ENCODE measurements at places on chromosomes 7 and 10. TPM values are rescaled to one million over a fixed set of nuclear protein-coding genes. Genes with fewer than 3 reads are reported as not detected.

The CBX3 gene
- total RNA-seq: 227 TPM

The RGS10 gene
- 157 TPM for total RNA-seq

The ATG9B gene
- total RNA-seq: 11.1 TPM

The OR2A2 gene
- total RNA-seq: not detected

The GFRA1 gene
- not detected for total RNA-seq

The DDX21 gene
- total RNA-seq: 63.8 TPM

The GARIN1A gene
- 1.9 TPM for total RNA-seq

- H3K4me1 ChIP-seq: peaks cover 18% of the 10 kb centered on the region
- H3K36me3 ChIP-seq: no peaks in the 10 kb centered on the region
- DNase-seq: peak; percentile 89
- peaks cover 20% of the 10 kb centered on the region for H3K27me3 ChIP-seq
Measured at GRCh38 chr10:86971232-86971991, 3.1 kb downstream of the ADIRF start.

- peaks cover 1% of the 10 kb centered on the region for H3K36me3 ChIP-seq
- peaks cover 6% of the 10 kb centered on the region for H3K27me3 ChIP-seq
- H3K27ac ChIP-seq: no peak overlapping the region
- no peak overlapping the region for H3K4me3 ChIP-seq
Measured at GRCh38 chr10:23326544-23327307, 17.9 kb downstream of the C10orf67 start.

DNA sequence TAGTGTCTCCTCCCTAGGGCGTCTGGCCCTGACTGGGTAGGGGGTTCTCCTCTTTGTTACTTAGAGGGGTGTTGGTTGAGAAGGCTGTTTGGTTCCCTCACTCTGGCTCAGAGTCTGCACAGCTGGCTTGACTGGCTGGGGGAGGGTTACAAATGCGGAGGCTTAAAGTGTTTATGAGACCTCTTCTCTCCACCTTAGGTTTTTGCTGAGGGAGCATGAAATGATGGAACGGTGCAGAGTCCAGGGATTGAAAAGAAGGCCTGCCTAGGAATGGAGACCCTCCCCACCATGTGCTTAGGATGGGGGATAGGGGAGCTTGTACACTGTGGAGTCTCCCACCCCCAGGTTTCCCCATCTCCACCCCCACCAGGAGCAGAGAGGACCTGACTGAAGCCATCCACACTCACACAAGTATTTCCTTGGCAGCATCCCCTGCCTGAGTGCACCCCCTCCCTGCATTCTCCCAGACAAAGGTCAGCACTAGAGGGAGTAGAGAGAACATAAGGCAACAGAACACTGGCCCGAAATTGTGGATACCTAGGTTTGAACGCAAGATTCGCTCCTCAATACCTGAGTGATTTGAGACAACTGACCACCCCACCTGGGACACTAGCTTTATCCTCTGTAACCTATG, 1.7 kb upstream of the LDB1 start:
- peak overlapping the region; percentile 94 for H3K27ac ChIP-seq
- peaks cover 2% of the 10 kb centered on the region for H3K36me3 ChIP-seq
- no peaks in the 10 kb centered on the region for H3K27me3 ChIP-seq
- peaks cover 27% of the 10 kb centered on the region for H3K4me1 ChIP-seq

GRCh38 chr7:21173436-21173835, 254.4 kb upstream of the SP4 start:
- H3K4me1 ChIP-seq: no peaks in the 10 kb centered on the region
- no peaks in the 10 kb centered on the region for H3K36me3 ChIP-seq
- DNase-seq: no peak
- no peak overlapping the region for H3K4me3 ChIP-seq

GRCh38 chr10:132407243-132407746, 10.3 kb downstream of the PWWP2B start:
- no peak for DNase-seq
- H3K4me3 ChIP-seq: peak overlapping the region; percentile 65
- H3K27ac ChIP-seq: peak overlapping the region; percentile 70
- peaks cover 8% of the 10 kb centered on the region for H3K4me1 ChIP-seq
- H3K27me3 ChIP-seq: no peaks in the 10 kb centered on the region

DNA sequence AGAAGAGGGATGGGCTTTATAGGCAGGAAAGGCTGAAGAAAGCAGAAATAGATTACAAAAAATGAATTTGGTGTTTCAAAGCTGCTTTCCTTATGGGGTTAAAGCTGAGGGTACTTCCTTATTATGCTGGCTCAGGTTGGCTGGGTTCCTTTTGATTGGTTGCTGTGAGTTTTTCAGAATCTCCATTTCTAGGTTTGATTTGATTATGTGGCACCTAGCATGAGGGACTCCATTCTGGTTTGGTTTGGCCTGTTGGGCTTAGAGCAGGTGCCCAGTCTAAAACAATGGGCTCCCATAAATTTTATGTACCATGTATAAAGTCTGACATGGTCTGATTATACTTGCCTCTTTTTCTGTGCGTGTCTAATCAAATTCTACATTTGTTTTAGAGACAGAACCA, 362.7 kb downstream of the CXCL12 start:
- H3K36me3 ChIP-seq: no peaks in the 10 kb centered on the region
- H3K27ac ChIP-seq: no peak overlapping the region
- no peak overlapping the region for H3K4me3 ChIP-seq
- no peak for DNase-seq
- H3K4me1 ChIP-seq: peaks cover 3% of the 10 kb centered on the region
- peaks cover 18% of the 10 kb centered on the region for H3K27me3 ChIP-seq

DNA sequence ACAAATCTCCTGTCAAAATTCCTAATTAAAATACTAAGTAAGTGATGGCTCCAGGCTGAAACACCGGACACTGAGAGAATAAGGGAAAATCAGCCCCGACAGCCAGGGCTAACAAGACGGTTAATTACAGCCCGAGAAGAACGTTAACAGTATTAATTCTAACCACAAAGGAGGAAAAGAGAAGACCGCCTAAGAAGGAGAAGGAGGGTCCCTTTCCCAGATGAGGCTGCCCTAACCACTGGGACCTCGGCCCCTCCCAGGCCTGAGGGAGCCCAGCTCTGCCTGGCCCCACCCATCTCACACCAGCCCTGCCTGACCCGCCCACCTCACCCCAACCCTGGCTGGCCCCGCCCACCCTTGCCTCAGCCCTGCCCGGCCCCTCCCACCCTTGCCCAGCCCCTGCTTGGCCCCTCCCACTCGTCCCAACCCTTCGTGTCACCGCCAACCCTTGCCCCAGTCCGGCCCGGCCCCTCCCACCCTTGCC, 51.3 kb downstream of the PWWP2B start:
- peaks cover 23% of the 10 kb centered on the region for H3K4me1 ChIP-seq
- peak overlapping the region; percentile 97 for H3K27ac ChIP-seq
- peak overlapping the region; percentile 81 for H3K4me3 ChIP-seq
- peak; percentile 78 for DNase-seq
- no peaks in the 10 kb centered on the region for H3K36me3 ChIP-seq
- no peaks in the 10 kb centered on the region for H3K27me3 ChIP-seq

DNA sequence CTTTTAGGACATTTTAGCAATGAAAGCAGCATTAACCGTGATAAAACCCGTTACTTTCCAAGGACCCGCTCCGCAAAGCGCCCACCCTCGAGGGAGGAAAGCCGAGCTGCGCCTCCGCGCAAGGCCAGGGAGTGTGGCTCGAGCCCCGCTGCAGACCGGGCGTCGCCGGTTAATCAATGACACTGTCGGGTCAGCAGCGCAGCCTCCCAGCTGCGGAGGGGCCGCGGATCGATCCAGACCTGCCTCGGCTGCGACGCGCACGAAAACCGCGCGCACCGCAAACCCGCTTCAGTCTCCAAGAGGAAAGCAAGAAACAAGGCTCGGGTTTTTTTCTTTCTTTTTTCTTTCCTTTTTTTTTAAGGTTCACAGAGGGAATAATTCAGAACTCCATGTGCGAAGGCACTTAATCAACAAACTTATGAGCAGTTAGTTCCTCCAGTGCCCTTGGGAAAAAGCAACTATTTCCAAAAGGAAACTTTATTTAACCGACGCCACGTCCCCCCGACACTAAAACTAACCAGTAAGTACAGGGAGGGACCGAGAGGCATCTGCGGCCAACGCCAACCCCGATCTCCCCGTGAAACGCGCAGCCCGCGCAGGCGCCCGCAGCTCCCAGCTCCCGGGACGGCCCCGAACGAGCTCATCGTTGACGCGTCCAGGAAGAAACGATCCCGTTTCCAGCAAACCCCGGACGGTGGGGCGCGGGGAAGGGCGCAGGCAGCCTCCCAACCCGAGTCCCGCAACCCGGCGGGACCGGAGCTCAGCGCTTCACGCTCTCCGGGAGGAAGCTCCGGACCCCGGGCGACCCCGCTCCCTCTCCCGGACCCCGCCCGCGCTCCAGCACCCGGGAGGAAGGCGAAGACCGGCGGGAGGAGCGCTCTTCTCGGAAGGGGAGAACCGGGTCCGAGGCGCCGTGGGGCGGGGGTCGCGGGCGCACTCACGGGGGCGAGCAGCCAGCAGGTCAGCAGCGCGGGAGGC, 598 bp downstream of the VIPR2 start:
- H3K27ac ChIP-seq: no peak overlapping the region
- peak; percentile 31 for DNase-seq
- H3K4me3 ChIP-seq: peak overlapping the region; percentile 54
- H3K36me3 ChIP-seq: no peaks in the 10 kb centered on the region
- H3K4me1 ChIP-seq: peaks cover 2% of the 10 kb centered on the region
- peaks cover 37% of the 10 kb centered on the region for H3K27me3 ChIP-seq

GRCh38 chr7:43296306-43296705, 183.9 kb downstream of the HECW1 start:
- H3K36me3 ChIP-seq: no peaks in the 10 kb centered on the region
- no peak for DNase-seq
- H3K4me1 ChIP-seq: no peaks in the 10 kb centered on the region
- no peak overlapping the region for H3K27ac ChIP-seq

- DNase-seq: no peak
- H3K36me3 ChIP-seq: peaks cover 47% of the 10 kb centered on the region
- H3K4me3 ChIP-seq: no peak overlapping the region
- H3K4me1 ChIP-seq: peaks cover 26% of the 10 kb centered on the region
- no peaks in the 10 kb centered on the region for H3K27me3 ChIP-seq
- H3K27ac ChIP-seq: no peak overlapping the region
Measured at GRCh38 chr7:140033036-140033435, 29.7 kb downstream of the PARP12 start.

DNA sequence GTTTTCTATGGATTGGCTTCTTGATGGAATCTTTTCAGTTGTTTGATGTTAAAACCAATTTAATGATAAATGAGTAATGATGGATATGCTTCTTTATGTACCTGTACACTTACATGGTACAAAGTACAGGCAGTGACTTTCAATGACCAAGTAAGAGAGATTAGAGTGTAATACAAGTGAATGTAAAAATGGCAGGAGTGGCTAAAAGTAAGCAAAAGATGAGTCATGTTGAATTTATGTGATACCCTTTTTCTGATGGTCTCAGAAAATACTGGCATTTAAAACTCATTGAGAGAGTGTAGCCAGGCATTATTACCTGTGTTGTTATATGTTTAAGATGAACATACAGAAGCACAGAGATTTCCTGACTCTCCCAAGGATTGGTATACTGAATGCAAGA, 97.1 kb downstream of the GPR85 start:
- no peak for DNase-seq
- H3K4me1 ChIP-seq: no peaks in the 10 kb centered on the region
- no peak overlapping the region for H3K27ac ChIP-seq
- H3K36me3 ChIP-seq: no peaks in the 10 kb centered on the region
- H3K27me3 ChIP-seq: peaks cover 11% of the 10 kb centered on the region

DNA sequence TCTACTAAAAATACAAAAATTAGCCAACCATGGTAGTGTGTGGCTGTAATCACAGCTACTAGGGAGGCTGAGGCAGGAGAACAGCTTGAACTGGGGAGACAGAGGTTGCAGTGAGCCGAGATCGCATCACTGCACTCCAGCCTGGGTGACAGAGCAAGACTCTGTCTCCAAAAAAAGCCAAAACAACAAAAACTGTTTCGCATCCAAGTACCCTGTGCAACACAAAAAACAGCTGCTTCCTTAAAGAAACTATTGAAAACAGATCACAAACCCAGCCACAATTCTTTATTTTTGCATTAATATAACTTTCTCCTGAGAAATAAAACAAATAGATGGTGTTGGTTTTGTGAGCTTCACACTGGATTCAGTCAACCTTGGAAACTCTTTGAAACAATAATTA, 112.1 kb upstream of the AFAP1L2 start:
- DNase-seq: no peak
- H3K36me3 ChIP-seq: peaks cover 24% of the 10 kb centered on the region
- H3K27me3 ChIP-seq: no peaks in the 10 kb centered on the region

DNA sequence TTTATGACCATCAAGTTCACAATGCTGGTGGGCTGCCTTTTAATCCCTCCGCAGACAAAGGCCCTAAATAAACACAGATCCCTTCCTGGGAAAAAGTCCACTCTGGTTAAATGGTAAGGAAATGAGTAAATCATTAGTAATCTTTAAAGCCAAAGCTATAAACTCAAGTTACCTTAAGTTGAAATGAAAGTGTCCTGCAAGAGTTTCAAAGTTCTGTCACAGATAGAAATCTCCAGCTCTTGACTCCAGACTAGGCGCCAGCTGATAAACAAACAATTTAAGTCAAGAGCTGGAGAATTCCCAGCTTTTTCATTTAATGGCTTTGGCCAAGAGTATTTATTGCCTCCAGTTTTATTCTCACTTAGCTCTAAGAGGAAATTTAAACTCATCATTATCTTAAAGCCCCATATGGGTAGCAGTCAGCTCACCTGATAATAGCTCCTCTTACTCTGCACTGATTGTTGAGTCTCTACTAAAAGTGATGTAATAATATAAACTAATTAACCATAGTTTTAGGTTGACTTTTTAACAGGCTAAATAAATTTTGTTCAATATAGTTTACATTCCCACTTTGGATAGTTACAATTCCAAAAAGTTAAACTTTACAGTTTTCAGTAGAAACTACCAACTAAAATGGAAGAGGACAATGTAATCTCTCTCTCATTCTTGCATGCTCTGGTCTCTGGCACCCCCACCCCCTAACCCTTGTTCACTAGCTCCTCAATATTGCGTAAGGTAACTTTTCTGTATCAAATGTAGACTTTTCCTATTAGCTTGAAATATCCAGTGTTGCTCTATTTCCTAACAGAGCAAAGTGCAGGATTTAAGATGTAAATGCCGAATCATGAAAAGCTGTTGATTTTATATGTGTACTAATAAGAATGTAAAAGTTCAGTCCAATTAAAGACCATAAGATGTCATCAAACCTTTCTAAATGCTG, 56.1 kb downstream of the HIBADH start:
- no peak for DNase-seq
- no peak overlapping the region for H3K27ac ChIP-seq
- H3K36me3 ChIP-seq: no peaks in the 10 kb centered on the region
- no peaks in the 10 kb centered on the region for H3K4me1 ChIP-seq
- no peak overlapping the region for H3K4me3 ChIP-seq

GRCh38 chr10:65416094-65416493, 1509.7 kb upstream of the LRRTM3 start:
- H3K27ac ChIP-seq: no peak overlapping the region
- no peaks in the 10 kb centered on the region for H3K27me3 ChIP-seq
- H3K36me3 ChIP-seq: no peaks in the 10 kb centered on the region
- no peak overlapping the region for H3K4me3 ChIP-seq

GRCh38 chr7:74474271-74474865, 20.7 kb downstream of the GTF2IRD1 start:
- H3K4me1 ChIP-seq: no peaks in the 10 kb centered on the region
- no peak overlapping the region for H3K4me3 ChIP-seq
- peaks cover 4% of the 10 kb centered on the region for H3K27me3 ChIP-seq
- no peaks in the 10 kb centered on the region for H3K36me3 ChIP-seq
- no peak for DNase-seq
- no peak overlapping the region for H3K27ac ChIP-seq
